ENCODE measurements at places on chromosomes 4 and X.

- DNase-seq, result no peak
Measured at GRCh38 chrX:9786798-9787635, 788 bp downstream of the SHROOM2 start.

- DNase-seq, result peak; percentile 90
Measured at GRCh38 chr4:176320340-176320975, 692 bp downstream of the SPCS3 start.

DNA sequence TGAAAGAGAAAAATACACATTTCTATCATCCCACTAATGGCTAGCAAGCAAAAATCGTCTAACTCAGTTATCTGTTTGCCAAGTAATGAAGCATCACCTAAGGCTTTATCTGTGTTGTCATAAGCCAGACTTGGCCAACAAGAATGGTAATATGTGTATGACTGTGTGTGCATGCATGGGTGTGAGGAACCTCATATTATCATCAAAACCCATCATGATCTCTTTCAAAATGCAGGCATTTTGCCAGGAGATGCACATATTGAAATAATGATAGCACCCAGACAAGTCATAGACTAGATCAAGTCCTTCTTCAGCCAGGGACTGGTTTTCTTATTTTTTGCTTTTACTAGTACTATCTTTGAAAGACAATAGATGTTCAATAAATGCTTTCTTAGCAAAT, 172.5 kb upstream of the FMR1 start:
- DNase-seq, result no peak

GRCh38 chr4:8053688-8054449, 104.7 kb downstream of the ABLIM2 start:
- no peak for DNase-seq

- no peak for DNase-seq
Measured at GRCh38 chr4:306551-306961, 1.3 kb upstream of the ZNF732 start.

DNA sequence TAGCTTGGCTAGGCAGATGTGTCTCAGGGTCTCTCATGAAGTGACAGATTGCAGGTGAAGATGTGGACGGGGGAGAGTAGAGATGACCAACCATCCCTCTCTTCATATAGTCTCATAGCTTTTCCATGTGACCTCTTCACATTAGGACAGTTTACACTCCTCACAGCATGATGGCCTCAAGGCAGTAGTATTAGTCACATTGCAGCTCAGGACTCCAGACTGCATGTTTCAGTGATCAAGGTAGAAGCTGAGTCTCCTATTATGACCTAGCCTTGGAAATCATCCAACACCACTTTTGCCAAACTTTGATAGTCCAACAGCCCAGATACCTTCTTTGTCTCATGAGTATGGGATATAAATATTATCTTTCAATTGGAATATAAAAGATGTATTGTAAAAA, 147.7 kb downstream of the GASK1B start:
- DNase-seq, result no peak

DNA sequence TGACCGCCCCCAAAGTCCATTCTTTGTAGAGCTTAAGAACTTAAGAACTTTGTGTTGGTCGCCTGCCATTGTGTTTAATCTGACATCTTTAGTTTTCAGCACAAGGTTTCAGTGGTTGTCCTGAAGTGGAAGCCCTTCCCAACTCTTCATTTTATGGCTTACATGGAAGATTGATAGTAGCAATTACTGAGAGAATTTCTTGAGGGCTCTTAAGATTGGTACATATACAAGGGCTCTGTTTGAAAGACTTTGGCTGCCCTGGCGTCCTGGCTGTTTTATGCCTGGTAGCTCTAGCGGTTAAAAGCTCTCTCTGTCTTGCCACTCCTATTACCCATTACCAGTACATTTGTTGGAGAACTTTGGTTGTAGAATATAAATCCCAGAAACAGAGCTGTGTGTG, 75.0 kb downstream of the KDM6A start:
- no peak for DNase-seq

- DNase-seq, result peak; percentile 28
Measured at GRCh38 chr4:82201805-82202641, 171.8 kb downstream of the HNRNPD start.

DNA sequence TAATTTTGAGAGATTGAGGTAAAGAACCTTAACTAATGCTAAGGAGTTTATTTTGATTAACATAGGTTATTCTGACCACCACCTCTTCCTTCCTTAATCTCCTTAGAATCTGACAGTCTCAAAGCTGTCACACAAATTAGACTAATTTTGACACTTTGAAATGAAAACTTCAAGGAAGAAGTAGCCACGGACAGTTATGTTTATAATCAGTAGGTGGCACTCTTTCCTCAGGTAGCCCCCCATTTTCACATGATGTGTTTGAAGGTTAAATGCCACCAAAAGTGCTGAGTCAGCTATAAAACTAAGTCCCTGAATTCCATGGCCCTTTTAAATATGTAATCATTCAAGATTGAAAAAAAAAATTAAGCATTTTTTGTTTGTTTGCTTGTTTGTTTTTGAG, 22.4 kb downstream of the TMEM33 start:
- peak; percentile 21 for DNase-seq

GRCh38 chrX:30893206-30893605, 4.2 kb upstream of the TAB3 start:
- no peak for DNase-seq

- no peak for DNase-seq
Measured at GRCh38 chr4:57075367-57075766, 34.8 kb downstream of the IGFBP7 start.

DNA sequence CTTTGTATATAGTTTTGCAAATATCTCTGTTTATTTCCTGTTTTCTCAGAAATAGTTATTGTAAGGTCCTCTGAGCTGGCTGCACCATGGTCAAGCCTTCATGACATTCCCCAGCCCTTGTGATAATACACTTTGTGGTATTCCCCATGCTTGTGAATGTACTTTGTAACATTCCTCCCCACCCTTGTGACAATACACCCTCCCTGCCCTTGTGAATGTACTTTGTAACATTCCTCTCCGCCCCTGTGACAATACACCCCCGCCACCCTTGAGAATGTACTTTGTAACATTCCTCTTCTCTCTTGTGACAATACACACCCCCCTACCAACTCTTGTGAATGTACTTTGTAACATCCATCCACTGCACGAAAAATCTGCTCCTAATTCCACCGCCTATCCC, 530.7 kb downstream of the CENPC start:
- no peak for DNase-seq

GRCh38 chr4:35604724-35605123, 639.6 kb downstream of the ARAP2 start:
- no peak for DNase-seq

DNA sequence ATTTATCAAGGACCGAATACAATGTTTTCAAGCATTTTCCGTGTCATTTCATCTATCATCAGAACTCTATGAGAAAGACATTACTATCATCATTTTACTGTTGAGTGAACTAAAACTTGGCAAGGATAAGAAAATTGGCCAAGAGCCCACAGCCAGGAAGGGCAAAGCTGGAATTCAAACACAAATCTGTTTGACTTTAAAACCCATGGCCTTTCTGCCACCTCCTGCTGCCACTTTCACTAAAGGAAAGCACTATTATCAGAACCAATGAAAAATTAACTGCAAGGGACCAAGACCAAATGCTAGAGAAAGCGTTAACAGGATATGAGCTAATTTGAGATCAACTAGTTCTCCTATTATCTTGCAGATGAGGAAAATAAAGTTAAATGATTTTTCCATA, 2759.2 kb downstream of the ARAP2 start:
- no peak for DNase-seq

GRCh38 chr4:100016191-100016590, 66.1 kb upstream of the H2AZ1 start:
- DNase-seq, result no peak

DNA sequence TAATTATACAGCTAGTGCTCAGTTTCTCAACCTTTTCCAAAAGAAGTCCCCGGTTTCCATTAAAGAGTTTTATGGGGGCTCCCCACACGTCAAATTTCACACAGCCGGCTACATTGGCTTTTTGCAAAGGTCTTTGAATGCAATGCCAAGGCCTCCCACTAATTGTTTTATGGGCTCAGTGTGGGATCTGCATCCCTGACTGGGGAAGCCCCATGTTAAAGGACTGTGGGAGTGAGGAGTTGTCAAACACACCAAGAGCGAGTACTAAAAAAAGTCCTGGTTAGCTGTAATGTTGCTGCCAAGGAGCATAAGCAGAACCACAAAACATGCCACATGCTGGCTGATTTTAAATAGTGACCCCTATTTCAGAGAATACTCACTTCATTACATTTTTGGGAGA, 162.6 kb downstream of the BMPR1B start:
- DNase-seq, result no peak

DNA sequence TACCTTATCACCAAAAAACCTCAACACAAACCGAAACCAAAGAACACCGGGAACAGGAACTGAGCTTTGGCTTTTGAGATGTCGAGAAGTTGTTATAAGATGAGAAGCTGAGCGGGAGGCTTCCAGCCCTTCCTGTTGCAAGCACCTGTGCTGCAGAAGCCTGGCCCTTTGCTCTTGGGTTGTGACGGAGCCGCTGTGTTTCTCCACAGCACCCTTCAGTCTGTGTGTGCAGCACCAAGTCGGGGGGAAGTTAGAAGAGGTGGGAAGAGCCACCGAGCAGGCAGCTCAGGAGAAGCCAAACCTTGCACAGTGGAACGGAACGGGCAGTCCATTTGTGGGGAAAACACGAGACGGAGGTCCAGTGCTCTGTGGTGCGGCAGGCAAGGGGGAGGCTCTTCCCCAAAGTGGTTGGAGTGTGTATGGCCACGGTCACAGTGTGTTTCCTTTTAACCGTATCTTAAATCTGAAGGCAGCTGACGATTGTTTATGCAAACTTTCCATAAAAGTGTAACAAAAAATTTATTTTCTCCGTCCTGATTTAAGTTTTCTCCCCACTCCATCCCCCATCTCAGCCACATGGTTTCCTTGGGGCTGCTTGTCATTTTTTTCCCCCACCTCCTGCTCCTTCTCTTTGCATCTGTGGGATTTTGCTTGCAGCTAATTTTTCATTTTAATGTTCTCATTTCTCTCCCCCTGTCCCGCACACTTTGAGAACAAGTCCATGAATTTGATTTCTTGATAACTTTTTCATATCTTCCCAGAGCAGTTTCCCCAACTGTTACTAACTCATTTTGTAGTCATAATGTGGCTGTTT, 123.7 kb downstream of the STOX2 start:
- no peak for DNase-seq

DNA sequence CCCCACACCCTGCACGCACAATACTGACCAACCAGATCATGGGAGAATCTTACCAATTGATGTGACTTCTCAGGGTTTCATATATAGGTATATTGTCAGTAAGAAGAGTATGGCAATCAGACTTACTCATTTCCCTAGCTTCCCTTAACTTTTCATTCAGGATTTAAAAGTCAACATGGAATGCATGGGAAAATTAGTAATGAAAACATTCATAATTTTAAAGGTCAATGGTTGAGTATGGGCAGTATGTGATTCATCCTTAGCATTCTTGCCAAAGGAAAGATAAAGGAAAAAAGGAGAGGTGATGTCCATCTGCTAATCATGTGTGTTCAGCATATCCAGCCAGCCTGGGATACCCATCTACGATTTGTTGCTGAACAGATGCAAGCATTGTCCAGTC, 4.0 kb downstream of the DIPK2B start:
- DNase-seq, result no peak

- DNase-seq, result no peak
Measured at GRCh38 chr4:39825741-39826231, 127.8 kb downstream of the UBE2K start.

GRCh38 chr4:120005527-120005926, 61.1 kb downstream of the MAD2L1 start:
- DNase-seq, result no peak

DNA sequence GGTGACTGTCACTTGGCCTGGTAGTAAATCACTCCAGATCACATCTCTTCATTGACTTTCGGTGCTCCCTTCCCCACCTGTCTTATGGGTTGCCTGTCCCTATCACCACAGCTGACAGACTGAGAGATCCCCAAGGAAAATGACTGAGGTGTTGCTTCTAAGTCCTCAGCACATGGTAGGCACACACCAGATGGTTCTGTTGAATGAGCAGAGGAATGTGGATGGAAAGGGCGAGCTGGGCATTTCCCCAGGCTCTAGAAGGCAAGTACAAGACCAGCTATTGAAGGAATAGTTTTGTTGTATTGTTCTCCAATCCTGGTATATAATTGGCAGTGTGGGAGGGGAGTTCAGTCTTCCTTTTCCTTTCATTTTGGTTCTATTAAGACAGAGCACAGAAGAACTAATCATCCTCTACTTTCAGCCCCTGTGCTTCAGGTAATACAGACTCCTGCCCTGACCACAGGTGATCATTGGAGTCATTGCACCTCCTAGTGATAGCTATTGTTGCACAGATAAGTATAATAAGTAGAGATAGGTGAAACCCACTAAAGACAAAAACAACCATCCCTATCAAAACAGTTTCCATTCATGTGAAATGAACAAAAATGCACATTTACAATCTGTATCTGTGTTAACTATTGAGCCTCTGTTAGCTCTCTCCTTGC, 158.6 kb downstream of the TRAM1L1 start:
- no peak for DNase-seq

DNA sequence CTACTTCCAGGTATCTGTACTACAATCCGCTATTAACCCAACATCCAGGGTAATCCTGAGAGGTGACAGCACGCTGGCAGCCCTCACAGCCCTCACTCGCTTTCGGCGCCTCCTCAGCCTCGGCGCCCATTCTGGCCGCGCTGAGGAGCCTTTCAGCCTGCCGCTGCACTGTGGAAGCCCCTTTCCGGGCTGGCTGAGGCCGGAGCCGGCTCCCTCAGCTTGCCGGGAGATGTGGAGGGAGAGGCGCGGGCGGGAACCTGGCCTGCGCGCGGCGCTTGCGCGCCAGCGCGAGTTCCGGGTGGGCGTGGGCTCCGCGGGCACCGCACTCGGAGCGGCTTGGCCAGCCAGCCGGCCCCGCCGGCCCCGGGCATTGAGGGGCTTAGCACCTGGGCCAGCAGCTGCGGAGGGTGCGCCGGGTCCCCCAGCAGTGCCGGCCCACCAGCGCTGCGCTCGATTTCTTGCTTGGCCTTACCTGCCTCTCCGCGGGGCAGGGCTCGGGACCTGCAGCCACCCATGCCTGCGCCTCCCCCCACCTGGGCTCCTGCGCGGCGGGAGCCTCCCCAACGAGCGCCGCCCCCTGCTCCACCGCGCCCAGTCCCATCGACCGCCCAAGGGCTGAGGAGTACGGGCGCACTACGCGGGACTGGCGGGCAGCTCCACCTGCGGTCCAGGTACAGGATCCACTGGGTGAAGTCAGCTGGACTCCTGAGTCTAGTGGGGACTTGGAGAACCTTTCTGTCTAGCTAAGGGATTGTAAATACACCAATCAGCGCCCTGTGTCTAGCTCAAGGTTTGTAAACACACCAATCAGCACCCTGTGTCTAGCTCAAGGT, 87.3 kb downstream of the PRSS12 start:
- DNase-seq, result no peak

Measured in central memory CD4-positive, alpha-beta T cell (primary cell).